ENCODE measurements at places on chromosomes 11 and 22. TPM values are rescaled to one million over a fixed set of nuclear protein-coding genes. Genes with fewer than 3 reads are reported as not detected.

Gene DBX1
- total RNA-seq, result not detected

Gene IL10RA
- under 0.01 TPM for total RNA-seq

Gene ENTHD1
- not detected for total RNA-seq

Gene GPR83
- under 0.01 TPM for total RNA-seq

Gene OR5B2
- not detected for total RNA-seq

Gene EFCAB6
- 0.50 TPM for total RNA-seq

Gene ABCG4
- under 0.01 TPM for total RNA-seq

Gene PAMR1
- 0.25 TPM for total RNA-seq

Gene PRSS23
- 70.6 TPM for total RNA-seq

Gene HIC2
- total RNA-seq, result 1.9 TPM

Gene C22orf42
- not detected for total RNA-seq

Gene POTEH
- total RNA-seq, result not detected

Gene PIWIL4
- total RNA-seq, result 0.32 TPM

Gene FAM181B
- total RNA-seq, result not detected

Gene MRGPRD
- total RNA-seq, result not detected

Gene LSP1
- 0.31 TPM for total RNA-seq

Gene PCNX3
- total RNA-seq, result 10.0 TPM

Gene LRP4
- 0.88 TPM for total RNA-seq

Gene TMEM86A
- 4.2 TPM for total RNA-seq

Gene DDX25
- total RNA-seq, result under 0.01 TPM

Gene ANKK1
- not detected for total RNA-seq

Gene HEPN1
- not detected for total RNA-seq

Gene TRIM49
- total RNA-seq, result not detected

Gene NDUFA6
- 46.0 TPM for total RNA-seq

Gene OR5F1
- not detected for total RNA-seq

Gene MS4A7
- total RNA-seq, result not detected

Gene OR52N4
- not detected for total RNA-seq

All from bladder microvascular endothelial cell (primary cell).